ENCODE measurements at places on chromosomes 1 and 21.

GRCh38 chr1:166695115-166695514 is 144.2 kb upstream of the POGK start:
- DNase-seq, result no peak

GRCh38 chr1:98969798-98970490 is 34.7 kb downstream of the PLPPR5 start:
- DNase-seq, result no peak

DNA sequence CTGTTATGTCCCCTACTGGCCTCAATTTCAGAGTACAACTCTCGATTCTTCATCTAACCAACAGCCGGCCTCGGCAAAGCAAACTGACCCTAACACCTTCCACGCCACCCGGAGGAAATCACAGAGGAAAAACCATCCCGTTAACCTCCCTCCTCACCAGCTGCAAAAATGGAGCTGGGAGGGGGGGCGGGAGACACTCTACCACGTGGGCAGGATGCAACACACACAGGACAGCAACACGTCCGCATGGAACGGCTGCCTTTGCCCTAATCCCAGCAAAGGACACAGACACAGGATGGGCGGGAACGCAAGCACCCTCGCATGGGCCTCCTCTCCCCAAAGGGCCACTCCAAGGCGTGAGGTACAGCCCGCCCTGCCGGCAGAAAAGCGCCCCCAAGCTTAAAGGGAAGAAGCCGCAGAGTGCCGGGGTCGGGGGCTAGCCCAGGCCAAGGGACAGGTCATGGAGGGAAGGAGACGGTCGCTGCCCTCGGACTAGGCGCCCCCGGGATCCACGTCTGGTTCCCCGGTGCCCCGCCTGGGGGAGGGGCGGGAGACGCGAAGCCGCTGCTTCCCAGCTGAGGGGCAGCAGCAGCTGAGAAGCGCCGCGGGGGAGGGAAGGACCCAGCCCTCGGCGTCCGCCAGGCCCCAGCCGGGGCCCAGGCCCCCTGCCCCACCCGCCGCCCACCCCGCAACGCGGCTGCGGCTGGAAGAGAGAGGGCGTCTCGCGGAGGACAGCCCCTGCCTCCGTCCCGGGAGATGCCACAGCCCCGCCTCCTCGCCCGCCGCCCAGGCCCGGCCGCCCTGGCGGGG is 590 bp downstream of the FOXJ3 start:
- DNase-seq, result no peak

- no peak for DNase-seq
Measured at GRCh38 chr1:187848321-187848720, 1019.6 kb downstream of the PLA2G4A start.

GRCh38 chr1:24728982-24729381 is 16.3 kb upstream of the CLIC4 start:
- DNase-seq, result no peak

GRCh38 chr1:29673228-29673500 is 436.8 kb downstream of the PTPRU start:
- no peak for DNase-seq

DNA sequence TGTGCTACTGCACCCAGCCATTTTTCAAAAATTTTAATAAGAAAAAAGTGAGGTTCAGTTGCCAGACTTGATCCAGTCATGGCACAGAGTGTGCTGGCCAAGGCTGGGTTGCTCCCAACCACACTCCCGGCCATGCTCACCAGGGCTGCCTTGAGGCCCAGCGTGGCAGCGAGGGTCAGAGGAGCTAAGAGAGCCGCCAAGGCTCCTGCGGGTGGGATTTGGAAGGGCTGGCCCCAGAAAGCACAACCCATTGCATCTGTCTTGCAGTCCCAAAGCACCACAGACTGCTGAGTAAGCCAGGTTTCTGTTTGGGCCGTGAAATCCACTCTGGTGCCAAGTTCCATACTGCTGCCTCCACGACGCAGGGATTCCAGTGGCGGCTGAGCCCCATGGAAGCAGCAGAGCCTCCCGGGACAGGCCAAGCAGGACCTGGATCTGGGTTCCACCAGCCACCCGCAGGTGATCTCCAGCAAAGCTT is 22.6 kb downstream of the ZBTB17 start:
- DNase-seq, result no peak

DNA sequence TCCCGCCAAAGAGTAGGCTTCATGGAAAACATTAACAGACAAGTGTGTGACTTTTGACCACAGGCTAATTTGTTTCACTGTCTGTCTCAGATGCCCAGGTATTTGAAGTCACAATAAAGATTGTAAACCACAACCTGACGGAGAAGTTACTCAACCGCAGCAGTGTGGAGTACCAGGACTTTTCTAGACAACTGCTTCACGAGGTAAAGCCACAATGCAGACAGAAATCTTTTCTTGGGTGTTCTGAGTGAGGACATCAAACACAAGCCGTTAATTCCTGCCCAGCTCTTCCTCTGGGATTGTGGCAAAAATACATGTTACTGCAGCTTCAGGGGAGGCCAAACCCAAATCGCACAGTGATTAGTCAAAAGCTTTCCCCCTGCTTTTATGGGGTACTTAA is 31.0 kb downstream of the UMODL1 start:
- no peak for DNase-seq

DNA sequence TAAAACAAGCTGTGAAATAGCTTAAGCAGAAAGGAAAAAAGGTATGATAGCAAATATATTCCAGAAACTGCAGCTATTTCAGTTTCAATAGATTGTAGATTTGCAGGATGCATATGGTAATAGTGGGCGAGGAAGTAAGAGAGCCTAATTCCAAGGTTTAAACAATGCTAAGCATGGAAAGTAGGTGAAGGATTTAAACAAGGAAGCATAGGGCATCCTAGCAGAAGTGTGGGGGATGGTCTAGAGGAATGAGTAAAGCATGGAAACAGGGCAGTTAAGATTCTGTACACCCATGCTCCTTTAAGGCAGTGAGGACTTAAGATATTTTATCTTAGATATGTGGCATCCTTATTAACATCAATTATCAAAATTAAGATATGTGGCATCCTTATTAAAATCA is 2.6 kb downstream of the IVNS1ABP start:
- DNase-seq, result no peak

DNA sequence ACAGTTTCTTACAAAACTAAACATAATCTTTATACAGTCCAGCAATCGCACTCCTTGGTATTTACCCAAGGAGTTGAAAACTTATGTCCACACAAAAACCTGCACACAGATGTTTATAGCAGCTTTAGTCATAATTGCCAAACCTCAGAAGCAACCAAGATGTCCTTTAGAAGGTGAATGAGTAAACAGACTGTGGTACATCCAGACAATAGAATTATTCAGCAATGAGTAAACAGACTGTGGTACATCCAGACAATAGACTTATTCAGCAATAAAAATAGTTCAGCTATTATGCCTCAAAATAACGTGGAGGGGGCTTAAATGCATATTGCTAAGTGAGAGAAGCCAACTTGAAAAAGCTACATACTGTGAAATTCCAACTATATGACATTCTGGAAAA is 87.0 kb upstream of the GALNT2 start:
- peak; percentile 7 for DNase-seq

GRCh38 chr1:163361123-163361934 is 39.6 kb downstream of the NUF2 start:
- no peak for DNase-seq

GRCh38 chr1:53174971-53175913 is 21.4 kb upstream of the CPT2 start:
- no peak for DNase-seq

- DNase-seq, result no peak
Measured at GRCh38 chr1:85571181-85571759, 9.3 kb upstream of the CCN1 start.

DNA sequence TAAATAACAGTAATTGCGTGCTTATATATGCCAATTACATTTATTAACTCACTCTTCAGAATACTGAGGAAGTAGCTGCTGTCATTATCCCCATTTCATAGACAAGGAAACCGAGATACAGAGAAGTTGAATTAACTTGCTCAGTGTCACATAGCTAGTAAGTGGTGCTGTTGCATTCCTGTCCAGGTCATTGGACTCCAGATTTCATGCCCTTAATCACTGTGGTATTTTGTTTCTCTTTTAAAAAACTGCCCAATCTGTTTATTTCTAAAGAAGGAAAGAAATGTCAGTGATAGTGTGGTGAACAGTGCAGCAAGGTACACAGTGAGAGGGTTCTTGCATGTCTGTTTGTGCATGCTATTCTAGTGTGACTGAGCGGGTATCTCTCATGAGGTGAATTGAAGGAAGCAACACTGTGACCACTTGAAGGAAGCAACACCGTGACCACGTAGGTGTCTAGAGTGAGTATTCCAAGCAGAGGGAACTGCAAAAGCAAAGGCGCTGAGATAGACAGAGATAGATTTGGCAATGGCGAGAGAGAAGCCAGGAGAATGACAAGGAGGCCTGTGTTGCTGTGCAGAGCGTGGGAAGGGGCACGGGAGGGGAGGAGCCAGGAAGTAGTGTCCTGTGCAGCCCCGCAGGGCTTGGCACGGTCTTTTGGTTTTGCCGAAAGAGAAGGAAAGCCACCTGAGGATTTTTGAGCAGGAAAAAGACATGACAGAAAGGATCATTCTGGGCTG is 95.9 kb downstream of the CAMTA1 start:
- no peak for DNase-seq

GRCh38 chr1:17163789-17164666 is 40.9 kb upstream of the PADI1 start:
- DNase-seq, result no peak

DNA sequence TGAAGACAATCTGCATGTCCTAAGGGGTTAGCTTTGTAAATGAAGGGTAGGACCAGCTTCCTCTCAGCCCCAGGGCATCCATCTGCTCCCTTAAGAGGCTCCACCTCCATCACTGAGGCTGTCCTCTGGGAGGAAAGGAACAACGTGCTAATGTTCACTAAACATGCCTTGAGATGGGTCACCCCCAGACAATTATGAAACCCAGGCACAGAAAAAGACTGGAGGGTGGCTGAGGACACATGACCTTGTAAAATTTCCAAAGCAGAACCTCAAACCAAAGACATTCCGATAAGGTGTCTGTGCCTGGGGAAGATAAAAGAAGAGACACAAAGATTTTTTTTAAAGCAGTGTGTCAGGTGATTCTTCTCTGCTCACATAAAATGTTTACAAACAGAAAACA is 37.6 kb upstream of the ZNF124 start:
- no peak for DNase-seq

DNA sequence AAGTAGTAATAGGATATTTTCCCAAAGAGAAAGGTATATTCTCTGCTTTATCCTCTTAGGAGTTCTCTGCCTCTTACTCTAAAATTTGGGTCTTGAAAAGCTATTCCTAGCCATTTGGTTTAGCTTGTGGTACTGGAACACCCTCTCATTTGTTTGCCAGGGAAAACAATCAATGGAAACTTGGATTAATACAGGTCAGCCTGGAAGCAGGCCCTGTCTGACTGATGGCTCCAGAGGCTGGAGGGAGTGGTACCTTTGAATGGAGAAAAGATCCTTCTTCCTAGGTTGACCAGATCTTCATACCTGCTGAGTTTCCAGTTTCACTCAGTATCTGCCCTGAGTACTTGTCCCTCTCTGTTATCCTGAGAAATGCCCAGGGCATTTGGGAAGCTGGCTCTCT is 31.7 kb upstream of the IKBKE start:
- DNase-seq, result no peak

DNA sequence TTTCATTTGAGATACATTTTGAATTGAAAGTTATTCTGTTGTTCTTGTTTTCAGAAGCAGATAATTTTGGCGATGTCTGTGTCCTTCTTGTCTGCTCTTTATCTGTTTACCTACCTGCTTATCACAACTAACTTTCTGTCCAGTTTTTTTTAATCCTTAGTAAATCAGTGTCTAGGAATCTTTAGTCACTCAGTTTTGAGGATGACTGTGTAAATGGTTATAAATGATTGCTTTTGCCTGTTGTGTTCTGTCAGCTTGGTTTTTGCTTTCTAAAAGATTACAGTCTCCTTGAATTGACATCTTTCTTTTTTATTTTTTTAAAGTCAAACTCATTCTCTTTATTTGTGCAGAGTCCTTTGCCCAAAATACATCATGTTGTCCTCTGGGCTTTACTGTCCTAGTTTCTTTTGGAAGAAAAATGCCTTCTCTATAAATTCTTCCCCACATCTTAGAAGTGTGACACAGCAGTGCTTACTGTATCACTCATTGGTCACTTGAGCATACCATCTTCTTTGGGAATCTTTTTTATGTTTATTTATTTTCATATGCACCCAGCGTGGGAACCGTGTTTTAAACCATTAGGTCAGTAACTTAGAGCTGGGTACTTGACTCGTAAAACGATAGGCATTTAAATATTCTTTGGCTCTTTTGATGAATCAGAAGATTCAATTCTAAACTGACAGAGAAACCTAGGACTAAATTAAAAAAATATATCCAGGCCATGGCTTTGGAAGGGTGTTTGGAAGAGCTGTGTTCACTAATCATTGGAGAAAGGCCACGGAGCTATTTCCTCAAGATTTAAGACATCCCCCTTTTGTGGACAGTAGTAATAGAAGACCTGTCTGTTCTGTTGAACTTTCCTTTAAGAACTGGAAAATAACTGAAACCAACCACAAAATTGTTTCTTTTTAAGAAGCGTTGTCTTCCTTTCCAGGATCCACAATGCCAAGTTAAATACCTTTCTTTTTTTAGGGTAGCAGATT is 20.9 kb downstream of the LAMC1 start:
- no peak for DNase-seq

- no peak for DNase-seq
Measured at GRCh38 chr1:89596698-89597097, 36.2 kb upstream of the LRRC8C start.

DNA sequence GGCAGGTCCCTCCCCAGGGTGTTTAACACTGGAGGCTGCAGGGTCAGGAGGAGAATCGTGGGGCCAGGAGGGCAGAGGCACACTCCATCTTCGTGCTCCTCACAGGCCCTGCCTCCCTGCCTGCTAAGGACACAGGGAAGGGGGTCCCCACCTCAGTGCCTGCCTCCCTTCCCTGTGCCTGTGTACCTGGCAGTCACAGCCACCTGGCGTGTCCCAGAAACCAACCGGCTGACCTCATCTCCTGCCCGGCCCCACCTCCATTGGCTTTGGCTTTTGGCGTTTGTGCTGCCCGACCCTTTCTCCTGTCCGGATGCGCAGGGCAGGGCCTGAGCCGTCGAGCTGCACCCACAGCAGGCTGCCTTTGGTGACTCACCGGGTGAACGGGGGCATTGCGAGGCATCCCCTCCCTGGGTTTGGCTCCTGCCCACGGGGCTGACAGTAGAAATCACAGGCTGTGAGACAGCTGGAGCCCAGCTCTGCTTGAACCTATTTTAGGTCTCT is 623 bp upstream of the BGLAP start:
- DNase-seq, result no peak

GRCh38 chr1:1623631-1624442 is 8.1 kb upstream of the MMP23B start:
- DNase-seq, result no peak

GRCh38 chr1:101003012-101003650 is 22.5 kb downstream of the DPH5 start:
- no peak for DNase-seq

DNA sequence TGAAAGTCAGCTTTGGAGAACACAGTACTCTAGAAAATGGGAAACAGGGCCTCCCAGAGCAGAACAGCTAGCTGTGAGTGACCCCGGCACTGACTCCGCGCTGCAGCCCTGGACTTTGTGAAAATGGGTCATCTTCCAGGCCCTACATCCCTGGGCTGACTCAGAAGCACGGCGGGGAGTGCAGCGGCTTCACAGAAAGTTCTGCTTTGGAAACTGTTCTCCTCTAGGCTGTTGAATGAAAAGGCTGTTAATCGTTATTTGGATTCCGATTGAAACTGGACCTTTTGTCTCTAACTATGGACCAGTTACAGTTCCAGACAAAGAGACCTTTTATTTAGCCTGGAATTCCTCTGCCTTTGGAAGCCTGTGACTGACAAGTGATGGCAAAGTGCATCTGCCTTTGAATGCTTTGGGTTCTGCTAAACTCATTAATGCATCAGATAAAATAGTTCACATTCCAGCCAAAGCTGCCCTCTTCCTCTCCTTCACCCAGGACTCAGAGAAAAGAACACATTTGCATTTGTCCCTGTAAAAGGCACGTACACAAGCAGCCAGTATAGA is 144.9 kb upstream of the HOOK1 start:
- no peak for DNase-seq

Data from Panc1 (cell line).